ENCODE measurements at places on chromosomes 16 and 17.

- DNase-seq: no peak
Measured at GRCh38 chr17:74848656-74849399, 10.9 kb downstream of the GRIN2C start.

DNA sequence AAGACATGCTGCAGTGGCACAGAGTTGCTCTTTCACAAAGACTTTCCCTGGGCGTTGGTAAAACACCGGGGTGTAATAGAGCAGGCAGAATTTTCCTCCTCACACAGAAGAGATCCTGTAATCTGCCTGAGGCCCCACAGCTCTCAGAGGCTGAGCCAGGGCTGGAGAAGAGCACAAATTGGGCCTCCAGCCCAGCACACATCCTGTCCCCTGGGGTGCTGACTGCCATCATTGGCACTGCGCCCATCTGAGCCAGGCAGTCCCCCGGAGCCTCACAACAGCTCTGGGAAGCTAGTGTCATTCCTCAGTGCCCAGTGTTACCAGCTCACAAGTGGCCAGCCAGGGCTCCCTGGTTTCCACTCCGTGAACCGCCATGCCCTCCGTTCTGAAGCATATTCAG lies 119.4 kb downstream of the SOCS1 start:
- DNase-seq: no peak

DNA sequence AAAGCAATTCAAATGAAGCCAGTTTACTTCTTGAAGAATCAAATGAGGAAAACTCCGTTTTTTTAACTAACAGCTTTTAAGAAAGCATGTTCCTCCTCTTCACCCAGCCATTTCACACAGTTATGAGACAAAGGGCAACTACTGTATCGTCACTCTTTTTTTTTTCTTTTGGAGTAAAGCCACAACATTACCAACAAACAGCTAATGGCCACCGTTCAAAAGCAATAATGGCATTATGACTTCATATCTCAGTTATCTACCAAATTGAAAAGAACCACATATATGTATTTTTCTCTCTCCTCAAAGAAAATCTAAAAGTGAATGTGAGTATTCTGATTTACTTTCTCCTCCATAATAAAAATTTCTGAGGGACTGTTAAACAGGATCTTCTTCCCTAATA lies 14.5 kb downstream of the GRB2 start:
- no peak for DNase-seq

- no peak for DNase-seq
Measured at GRCh38 chr17:16937431-16937830, 34.5 kb downstream of the TNFRSF13B start.

DNA sequence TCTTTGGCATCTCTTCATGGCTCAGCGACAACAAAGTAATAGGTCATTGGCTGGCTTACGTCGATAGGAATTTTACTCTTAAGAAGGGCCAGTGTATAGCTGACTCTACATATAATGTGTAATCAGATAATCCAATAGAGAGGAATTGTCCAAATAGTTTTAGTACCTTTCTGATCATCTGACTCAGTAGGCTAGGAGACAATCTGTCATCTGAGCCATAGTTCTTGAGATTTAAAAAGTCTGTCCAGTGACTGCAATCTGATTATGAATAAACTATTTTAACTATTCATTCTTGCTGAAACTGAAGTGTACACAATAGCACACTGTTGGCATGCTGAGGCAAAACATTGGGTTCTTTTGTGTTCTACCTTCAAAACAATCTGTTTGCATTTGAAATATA lies 21.4 kb upstream of the NOL11 start:
- no peak for DNase-seq

- no peak for DNase-seq
Measured at GRCh38 chr16:85010446-85010930, 847 bp downstream of the ZDHHC7 start.

GRCh38 chr17:28724500-28725165 lies 1.4 kb downstream of the TLCD1 start:
- no peak for DNase-seq

GRCh38 chr17:27630607-27631410 lies at the start of gene LGALS9:
Gene LGALS9, plus strand, starts transcription at chr17:27631188. Its CDS starts 78 bp downstream, at chr17:27631266.
- DNase-seq: peak; percentile 57

GRCh38 chr16:4309102-4309832 lies 6.6 kb upstream of the GLIS2 start:
- no peak for DNase-seq

DNA sequence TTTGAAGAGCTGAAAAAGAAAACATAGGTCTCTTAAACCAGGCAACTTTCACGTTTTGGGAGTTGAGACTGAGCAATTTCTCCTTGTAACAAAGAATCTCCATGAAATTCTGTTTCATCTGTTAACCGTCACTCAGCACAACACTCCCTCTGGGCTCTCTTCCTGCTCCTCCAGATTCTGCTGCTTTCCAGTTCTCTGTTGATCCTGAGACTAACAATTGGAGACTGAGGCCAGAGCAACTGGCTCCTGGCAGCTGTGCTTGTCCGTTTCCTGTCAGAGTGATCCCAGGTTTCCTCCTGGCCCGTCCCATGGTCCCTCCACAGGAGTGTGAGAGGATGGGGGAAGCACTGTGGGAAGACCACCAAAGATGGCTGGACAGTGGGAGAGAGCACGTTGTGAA lies 32.5 kb downstream of the IST1 start:
- DNase-seq: no peak

GRCh38 chr16:55041540-55042234 lies 111.0 kb downstream of the IRX5 start:
- DNase-seq: no peak

DNA sequence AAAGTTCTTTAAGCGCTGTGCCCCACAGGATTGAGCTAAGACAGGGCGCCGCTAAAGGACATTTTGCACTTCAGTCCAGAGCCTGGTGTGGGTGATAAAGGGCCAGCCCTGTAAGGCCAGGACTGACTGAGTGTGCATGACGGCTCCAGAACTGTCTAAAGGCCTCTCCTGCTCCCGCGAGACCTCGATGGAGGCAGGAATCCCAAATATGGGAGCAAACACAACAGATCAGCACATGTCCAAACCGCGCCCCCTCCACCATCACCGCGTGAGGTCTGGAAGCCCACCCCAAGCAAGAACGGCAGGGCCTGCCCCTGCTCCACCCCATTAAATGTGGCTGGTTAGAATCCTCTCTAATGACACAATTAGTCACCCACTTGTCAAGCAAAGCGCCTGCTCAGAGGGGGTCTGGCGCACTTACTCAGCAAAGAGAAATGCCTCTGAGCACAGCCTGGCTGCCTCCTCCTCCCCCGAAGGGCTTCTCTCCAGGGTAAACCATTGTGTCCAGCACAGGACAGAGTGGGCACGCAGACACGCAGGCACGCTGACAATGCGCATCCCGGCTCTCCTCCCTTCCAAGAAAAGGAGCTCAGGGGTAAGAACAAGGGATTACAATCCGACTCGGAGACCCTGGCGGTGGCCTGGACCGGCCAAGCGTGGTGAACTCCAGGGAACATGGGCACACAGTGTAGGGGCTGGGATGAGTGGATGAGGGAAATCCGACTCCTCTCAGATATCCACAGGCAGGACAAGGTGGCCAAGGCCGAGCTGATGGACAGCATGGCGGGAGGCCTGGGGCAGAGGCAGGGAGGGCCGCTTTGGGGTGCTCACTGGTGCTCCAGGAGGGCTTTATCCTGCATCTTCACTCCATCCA lies 1.5 kb downstream of the MXRA7 start:
- DNase-seq: no peak

GRCh38 chr17:49634485-49634860 lies 43.4 kb downstream of the SPOP start:
- DNase-seq: peak; percentile 34

DNA sequence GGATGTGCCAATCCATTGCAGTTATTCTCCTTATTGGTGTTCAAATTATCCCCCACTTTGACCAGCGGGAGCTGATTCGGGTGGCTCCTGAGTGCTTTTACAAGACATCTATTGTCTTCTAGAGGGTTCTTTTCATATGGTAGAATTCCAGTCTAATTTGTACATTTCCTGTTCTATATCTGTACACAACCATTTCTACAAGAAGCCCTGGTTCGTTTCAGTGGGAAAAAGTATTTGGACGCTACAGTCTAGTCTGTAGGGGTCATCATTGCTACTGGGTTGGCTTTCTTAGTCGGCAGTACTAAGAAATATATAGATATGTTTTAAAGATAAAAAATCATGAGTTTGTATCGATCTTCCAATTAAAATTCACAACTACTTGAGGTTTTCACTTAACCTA lies 262.6 kb downstream of the MAP2K6 start:
- peak; percentile 51 for DNase-seq

GRCh38 chr17:43105146-43105545 lies 20.0 kb downstream of the BRCA1 start:
- no peak for DNase-seq

Measured in pons (tissue), 1 donor.